Activated naive CD8-positive, alpha-beta T cell treated with anti-CD3 and anti-CD28 coated beads, Interleukin-2, amount 50 U/mL, for 24 hours (primary cell): ENCODE measurements at places on chromosomes 11 and 22.

GRCh38 chr22:23110190-23110921 lies 31.4 kb downstream of the RSPH14 start:
- no peak for DNase-seq

GRCh38 chr22:49583886-49584505 lies 243.7 kb downstream of the BRD1 start:
- no peak for DNase-seq

DNA sequence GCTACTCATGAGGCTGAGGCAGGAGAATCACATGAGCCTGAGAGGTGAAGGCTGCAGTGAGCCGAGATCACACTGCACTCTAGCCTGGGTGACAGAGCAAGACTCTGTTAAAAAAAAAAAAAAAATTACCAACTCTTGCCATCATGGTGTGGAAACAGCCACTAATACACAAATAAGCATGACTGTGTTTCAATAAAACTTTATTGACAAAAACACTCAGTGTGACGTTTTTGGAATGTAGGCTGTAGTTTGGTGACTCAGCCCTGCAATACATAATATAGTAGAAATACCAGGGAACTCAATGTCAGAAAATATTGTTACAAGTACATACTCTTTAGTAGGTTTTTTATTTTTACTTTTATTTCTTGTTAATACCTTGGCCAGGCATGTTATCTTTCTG lies 207.1 kb downstream of the CASP12 start:
- DNase-seq: no peak

GRCh38 chr11:133070021-133070713 lies 462.1 kb downstream of the OPCML start:
- no peak for DNase-seq

GRCh38 chr22:26725012-26725676 lies 67.8 kb downstream of the MIAT start:
- no peak for DNase-seq

- DNase-seq: no peak
Measured at GRCh38 chr22:36928786-36929535, 15.5 kb downstream of the CSF2RB start.

GRCh38 chr11:76252631-76253070 lies 46.3 kb upstream of the WNT11 start:
- no peak for DNase-seq

DNA sequence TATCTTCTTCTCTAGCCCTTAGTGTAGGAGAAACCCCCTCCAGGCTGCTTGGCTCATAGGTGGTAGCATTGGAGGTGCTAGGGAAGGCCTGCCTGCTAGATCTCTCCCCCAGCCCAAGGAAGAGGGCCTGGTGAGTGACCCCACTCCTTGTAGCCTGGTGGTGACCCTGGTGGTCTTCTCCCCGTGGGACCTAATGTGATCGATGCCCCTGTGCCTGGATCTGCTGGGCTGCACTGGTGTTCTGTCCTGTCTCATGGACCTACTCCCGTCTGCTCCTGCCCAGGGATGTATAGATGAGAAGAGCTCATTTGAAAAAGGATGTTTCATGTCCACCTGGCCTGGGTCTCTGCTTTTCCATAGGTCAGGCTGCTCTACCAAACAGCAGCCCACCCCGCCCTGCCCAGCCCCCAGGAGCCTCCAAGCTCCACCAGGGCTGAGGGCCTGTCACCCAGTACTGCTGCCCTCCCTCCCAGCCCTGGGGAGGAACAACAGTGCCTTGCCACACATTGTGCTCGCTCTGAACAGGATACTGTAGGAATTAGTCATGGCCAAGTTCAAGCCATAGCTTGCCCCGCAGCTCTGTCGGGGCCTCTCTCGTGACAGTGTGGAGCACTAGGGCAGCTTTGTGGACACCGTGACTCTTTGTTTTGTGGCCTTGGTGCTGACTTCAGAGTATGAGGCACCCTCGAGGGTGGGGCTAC lies 19.7 kb downstream of the SLC37A2 start:
- no peak for DNase-seq

- no peak for DNase-seq
Measured at GRCh38 chr11:4695442-4695841, 2.2 kb downstream of the OR51E2 start.

DNA sequence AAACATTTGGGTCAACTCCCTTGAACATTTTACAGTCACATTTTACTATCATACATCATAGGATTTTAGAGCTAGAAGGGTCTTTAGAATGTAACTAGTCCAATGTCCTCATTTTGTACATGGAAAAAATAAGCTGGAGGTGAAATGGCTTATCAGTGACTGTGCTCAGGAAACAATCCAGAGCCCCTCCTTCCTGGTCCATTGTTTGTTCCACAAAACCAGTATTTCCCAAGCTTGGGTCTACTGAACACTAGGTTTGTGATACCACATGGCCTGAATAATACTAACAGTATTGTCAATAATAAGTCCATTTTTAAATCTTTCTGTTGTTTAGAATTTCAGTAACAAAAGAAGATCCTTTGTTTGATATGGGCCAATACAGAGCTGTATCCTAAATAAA lies 27.1 kb downstream of the PDGFD start:
- no peak for DNase-seq

DNA sequence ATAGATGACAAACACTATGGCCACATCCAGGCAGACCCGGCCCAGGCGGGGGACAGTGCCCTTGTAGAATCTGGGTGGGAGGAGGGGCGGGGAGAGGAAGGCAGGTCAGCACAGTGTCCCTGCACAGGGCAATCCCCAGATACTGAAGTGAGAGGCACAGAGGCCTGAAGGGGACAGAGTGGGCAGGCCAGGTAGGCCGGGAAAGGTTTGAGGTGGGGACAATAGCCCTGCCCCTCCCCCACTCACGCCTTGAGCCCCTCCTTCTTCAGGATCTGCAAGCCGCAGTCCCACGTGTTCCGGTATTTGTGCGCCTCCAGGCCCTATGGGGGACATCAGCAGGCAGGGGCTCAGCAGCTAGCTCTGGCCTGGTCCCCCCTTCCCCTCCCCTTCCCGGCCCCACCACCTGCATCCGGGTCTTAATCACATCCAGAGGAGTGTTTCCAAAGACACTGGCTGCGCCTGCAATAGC lies 2.3 kb downstream of the SLC25A1 start:
- no peak for DNase-seq

GRCh38 chr11:73578592-73579185 lies 19.2 kb downstream of the FAM168A start:
- no peak for DNase-seq

- peak; percentile 40 for DNase-seq
Measured at GRCh38 chr11:64848826-64849597, 4.6 kb upstream of the CDC42BPG start.

- DNase-seq: no peak
Measured at GRCh38 chr22:44259366-44260215, 53.2 kb downstream of the SHISAL1 start.

DNA sequence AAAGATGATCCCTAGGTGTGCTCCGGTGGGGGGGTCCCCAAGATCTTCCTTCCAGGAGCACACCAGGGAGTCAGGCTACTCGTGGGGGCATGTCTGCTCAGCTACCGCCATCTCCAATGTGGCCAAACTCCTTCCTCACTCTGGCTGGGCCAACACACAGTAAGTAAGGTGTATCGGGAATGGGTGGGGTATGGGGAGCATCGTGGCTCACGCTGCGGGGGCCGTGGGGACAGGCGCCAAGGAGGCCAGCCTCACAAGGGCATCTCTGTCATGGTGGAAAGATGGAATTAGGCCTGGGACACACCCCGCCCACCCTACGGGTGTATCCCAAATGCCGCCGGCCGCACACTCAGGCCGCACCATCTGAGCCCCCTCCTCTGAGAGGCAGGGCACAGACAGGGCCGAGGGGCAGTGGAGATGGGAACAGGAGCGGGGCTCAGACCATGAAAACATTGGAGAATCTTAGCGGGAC lies 8.3 kb downstream of the IGF2 start:
- no peak for DNase-seq

- no peak for DNase-seq
Measured at GRCh38 chr22:19038164-19038546, 84.1 kb downstream of the DGCR2 start.
